Hindlimb muscle (tissue), 1 donor: ENCODE measurements at places on chromosomes 7 and 10.

GRCh38 chr7:112056409-112056808 lies 149.8 kb downstream of the DOCK4 start:
- DNase-seq = no peak

- no peak for DNase-seq
These were observed 7.8 kb downstream of the KCND2 start for GRCh38 chr7:120280743-120281142.

DNA sequence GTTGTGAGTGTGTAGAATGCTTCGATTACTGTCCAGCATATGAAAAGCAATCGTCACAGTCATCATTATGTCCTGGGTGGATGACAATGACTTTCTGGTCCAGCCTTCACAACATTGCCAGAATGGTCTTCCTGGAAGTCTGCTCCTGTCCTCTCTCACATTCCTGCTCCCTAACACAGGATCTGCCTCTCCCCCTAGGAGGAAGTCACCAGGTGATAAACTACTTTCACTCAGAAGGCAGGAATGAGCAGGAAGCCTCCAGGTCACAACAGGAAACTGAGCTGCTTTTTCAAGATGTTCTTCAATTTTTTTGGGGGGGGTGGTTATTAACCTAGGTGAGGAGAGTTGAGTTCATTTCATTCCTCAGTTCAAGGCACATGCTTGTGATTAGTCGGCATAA lies 13.6 kb upstream of the GPNMB start:
- DNase-seq = no peak

GRCh38 chr10:62422068-62422590 lies 48.0 kb downstream of the ZNF365 start:
- no peak for DNase-seq
